ENCODE measurements at places on chromosomes 5 and 9. TPM values are rescaled to one million over a fixed set of nuclear protein-coding genes. Genes with fewer than 3 reads are reported as not detected.

GRCh38 chr5:21810737-21811316 is 1042.3 kb downstream of the CDH12 start:
- DNase-seq, result no peak

DNA sequence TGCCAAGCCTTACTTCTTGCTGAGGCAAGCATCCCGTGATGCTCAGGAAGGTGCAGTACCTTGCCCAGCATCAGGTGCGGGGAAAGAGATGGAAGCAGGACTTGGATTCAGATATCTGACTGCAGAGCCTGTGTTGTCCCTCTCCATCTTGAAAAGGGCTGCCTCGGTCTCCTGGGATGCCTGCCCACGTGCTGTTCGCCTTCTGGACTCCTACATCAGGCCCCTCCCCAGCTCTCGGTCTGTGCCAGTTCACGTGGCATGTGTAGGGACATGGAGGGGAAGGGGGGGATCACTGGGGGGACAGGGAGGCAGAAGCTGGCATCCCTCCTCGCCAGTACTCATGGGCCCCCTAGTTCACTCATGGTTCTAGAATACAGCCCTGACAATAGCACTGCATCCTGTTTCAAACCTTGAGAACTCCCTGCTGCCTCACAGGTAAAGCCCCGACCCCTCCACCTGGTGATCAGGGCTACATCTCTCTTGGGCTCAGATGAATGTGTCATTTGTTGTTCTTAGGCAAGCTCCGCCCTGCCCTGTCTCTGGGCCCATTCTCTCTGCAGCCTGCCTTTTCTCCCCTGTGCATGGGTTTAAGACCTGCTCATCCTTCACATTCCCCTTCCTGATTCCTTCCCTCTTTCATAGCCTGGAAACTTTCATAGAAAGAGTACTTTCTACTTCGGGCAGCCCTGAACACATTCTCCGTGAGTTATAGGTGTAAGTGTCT is 38.9 kb upstream of the SLC25A51 start:
- DNase-seq, result no peak

DNA sequence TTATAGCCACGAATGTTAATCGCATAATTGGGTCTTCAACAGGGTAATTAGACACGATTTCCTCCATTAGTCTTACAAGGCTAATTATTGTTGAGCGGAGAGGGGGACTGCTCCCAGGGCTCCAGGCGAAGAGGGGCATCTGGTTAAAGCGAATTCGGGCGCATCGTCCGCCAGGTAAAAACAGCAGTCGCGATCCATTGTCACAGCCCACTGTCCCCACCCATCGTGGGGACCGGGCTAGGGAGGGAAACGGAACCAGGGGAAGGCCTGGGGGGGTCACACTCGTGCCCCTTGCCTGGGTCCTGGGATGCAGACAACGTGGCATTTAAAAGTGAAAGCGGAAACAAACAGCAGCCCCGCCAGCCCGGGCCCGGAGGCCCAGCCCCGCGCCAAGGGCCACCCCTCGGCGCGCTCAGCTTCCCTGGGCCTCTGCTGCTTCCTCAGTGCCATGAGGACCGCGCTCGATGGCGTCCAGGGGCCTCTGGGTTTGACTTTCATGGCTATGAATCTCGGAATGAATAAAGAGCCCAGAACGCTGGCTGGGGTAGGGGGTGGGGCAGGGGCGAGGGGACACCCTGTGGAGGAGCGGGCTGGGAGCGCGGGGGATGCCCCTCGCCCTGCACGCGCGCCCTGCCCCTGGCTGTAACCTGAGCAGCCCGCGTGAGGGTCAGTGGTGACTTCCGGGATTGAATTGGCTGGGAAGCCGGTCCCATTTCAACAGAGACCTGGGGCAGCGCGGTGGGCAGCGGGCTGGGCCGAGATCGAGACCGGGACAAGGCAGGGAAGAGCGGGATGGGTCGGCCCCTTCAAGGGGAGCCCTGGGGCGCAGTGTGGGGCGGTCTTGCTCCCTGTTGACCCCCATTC is 99.9 kb downstream of the GTF3C4 start:
- peak; percentile 87 for DNase-seq

- DNase-seq, result peak; percentile 74
Observed at GRCh38 chr9:96417661-96418082, 498 bp downstream of the ZNF367 start.

GRCh38 chr9:76642701-76643209 is 121.5 kb upstream of the PCA3 start:
- no peak for DNase-seq

GRCh38 chr9:133519693-133520092 is 5.1 kb downstream of the MYMK start:
- no peak for DNase-seq

DNA sequence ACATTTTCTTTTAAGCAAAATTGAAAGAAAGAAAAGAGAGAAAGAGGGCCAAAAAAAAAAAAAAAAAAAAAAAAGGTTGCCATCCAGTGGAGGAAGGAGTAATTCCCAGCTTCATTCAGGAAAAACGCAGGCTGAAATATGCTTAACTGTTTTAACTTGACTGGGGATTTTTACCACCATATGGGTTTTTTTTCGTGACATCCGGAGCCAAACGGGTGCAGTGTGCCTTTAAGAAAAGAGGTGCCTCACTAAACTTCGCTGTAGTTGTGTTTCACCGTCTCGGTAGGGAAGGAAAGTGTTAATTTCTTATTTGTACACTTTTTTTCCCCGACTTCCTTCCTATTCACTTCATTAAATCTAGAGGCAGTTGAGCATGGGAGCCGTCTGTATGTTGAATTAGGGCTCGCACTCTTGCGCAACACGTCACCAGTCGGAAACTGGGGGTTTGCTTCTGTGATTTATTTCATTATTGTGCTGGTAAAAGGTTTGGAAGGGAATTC is 143.0 kb downstream of the SMARCA2 start:
- DNase-seq, result peak; percentile 69

- DNase-seq, result no peak
Observed at GRCh38 chr9:130523921-130524320, 55.5 kb upstream of the FUBP3 start.

- DNase-seq, result no peak
Observed at GRCh38 chr9:72362680-72363139, 2.3 kb downstream of the ZFAND5 start.

DNA sequence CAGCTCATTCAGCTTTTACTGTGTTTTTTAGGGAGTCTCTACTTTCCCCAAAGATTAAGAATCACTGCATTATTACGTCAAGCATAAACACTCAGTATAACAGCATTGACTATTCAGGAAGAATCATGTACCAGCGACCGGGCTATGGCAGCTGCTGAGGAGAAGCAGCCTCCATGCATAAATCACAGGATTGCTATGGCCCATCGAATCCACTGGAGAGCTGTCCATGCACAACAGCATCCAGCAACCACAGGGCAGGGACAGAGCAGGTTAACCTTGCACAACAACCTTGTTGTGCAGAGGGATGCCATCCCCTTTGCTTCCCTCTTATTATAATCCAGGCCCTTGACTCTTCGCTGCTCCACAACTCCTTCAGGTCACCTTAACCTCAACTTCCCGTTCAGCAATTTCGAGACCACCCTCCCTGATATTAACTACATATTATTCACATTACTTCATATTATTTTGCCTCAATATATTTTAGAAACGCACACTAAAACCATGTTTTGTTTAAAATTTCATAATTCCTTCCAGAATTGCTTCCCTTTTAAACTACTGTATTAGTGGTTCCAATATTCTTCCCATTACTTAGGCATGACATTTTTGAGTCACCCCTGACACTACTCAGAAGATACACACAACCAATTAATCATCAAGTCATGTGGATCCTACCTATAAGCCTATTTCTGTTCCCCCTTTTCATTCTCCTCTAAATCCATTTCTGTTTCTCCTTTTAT is 991 bp downstream of the IARS1 start:
- DNase-seq, result no peak

- DNase-seq, result no peak
Observed at GRCh38 chr5:154686490-154686889, 68.7 kb upstream of the LARP1 start.

DNA sequence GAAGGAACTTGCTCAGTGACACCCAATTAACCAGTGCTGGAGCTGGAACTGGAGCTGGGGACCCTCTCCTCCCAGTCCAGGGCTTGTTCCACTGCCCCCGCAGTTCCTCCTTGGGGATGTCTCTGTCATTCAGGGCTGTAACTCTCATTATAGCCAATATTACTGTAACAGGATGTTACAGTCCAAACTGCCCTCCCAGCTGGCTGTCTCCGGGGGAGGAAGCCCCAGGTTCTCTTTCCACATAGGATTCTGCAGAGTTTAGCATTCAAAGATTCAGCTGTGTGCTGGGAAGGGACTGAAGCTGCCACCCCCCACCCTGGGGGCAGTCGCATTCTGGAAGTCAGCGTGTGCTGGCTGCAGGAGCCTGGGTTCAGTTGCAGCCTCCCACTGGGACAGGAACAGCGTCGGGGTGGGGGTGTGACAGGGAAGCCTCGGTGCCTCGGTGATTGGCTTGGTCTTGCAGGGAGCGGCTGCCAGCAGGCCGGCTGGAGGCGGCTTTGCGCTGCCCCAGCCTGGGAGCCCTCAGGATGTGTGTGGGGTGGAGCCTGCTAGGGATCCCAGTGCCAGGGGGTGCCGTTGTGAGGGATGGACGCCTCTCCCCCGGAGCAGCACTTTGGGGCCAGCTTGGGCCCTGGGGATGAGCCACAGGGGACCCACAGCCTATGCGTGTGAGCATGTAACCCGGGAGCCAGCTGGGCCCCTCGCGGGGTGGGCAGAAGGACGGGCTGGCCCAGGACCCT is 101.1 kb downstream of the RGS3 start:
- peak; percentile 86 for DNase-seq

The IFNB1 gene
- not detected for total RNA-seq

The C1QTNF3 gene
- total RNA-seq, result 4.5 TPM

The ARL14EPL gene
- total RNA-seq, result not detected

The PRKACG gene
- total RNA-seq, result not detected

The FOXD4L5 gene
- total RNA-seq, result 0.41 TPM

All from upper lobe of right lung (tissue), 1 donor.